T-helper 22 cell (primary cell): ENCODE measurements at places on chromosomes 5 and 9.

DNA sequence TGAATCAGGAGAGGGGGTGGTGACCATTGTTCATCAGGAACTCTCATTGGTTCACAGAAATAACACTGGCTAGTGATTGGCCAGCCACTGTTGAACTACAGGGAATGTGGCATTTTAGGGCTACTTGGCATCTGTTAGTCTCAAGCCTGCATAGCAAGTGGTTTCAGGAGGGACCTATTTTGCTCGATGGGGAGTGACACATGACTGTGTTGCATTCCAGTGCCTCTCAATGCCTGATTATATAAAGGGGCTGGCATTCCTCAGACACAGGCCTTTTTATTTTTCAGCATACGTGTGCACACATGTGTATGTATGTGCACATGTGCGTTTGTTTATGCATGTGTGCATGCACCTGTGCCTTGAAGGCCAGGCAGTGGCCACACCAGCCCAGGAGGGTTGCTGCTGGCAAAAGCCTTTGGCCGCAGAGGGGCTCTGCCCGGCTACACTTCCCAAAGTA lies 23.2 kb downstream of the FGD3 start:
- DNase-seq, result no peak

DNA sequence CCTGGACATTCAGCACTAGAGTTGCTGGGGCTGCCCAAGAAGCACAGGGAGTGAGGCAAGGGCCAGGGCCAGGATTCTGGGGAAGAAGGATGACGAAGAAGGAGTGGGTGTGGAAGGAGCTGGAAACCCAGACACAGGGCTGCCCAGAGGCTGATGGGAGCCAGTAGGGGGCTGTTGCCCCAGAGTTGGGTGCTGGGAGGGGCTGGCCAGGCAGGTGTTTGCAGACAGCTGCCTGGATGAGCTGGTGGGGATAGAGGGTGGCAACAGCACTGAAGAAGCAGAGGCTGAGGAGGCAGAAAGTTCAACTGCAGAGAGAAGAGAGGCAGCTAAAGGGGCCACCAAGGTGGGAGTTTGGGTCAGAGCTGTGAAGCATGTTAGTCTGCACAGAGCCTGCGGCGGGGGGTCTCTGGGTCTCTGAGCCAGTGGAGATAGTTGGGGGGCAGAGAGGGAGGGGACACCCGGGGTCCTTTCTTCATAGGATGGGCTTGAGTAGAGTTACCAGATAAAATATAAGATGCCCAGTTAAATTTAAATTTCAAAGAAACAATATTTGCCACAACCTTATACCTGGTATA lies 2.5 kb upstream of the AQP7 start:
- DNase-seq, result no peak

GRCh38 chr9:1554081-1555035 lies 460.8 kb upstream of the SMARCA2 start:
- no peak for DNase-seq

DNA sequence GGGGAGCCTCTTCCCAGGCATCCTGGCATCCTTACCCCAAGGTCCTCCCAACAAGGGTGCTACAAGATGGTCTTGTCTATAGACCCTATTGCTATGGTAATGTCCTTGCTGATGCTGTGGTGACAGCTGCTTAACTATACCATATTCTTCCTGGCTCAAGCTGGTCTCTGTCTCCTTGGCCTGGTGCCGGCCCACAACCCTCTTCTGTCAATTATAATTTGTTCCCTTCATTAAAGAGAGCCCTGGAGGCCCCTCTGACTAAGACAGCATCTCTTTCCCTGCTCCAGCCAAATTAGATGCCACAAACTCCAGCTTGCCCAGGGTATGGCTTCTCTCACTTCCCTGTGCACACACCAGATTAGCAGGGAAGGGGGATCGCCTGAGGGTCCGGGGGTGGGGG lies 86.7 kb downstream of the PSD2 start:
- no peak for DNase-seq

DNA sequence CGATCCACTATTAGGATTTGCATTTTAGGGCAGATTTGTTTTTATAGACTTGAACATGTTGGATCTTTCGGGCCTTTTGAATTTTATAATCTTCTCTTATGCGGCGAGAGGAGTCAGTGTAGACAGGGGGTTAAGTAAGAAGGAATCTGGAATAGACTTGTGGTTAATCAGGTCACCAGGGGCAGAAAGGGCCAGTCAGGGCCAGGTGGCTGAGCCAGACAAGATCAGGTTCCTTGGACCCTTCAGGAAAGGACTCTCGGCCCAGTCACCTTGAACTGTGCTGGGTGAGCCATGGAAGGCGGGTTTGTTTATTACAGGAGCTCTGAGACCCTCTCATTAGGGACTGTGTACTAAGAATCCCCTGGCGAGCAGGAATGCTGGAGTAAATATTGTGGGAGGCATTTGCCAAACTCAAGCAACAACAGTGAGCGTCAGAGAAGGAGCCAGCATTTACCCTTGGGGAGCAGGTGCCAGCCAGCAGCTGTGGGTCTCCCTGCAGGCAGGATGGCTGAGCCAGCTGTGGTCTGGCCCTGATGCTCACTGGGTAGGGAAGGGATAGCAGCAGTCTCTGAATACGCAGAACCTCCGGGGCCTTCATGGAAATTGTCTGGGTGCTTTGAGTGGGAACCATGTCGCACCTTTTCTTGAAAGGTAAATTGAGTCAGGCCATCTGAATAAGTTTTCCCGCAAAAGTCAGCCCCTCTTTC lies 79.2 kb downstream of the UBE2QL1 start:
- DNase-seq, result no peak

DNA sequence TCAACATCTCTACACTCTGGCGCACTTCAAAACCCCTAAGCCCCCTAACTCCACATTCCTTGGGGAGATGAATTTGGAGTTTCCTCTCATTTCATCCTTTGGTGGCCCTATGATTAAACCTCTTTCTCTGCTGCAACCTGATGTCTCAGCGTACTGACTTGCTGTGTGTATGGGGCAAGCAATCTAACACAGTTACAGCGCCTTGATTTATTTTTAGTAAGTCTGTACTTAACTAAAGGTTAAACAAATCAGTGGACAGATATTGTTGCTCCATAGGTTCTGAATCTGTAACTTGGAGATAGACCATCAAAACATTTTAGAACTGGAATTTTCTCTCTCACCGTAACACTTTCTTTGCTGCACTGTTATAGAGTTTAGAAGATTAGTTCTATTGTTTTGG lies 452.8 kb downstream of the IRX1 start:
- DNase-seq, result no peak

DNA sequence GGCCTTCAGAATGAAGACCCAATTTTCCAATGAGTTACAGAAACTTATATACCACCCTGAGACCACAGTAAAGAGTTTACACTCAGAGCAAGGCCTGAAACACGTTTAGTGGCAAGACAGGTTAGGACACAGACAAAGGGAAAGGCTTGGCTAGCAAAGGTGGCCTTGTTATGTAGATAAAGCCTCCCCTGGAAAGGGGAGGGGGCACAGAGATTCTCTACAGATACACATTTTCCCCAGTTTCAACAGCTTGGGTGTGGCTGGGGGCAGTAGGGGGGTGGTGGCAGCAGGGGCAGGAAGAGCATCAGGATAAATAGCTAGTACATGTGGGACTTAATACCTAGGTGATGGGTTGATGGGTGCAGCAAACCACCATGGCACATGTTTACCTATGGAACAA lies 51.9 kb upstream of the PPP1R2B start:
- DNase-seq, result no peak

DNA sequence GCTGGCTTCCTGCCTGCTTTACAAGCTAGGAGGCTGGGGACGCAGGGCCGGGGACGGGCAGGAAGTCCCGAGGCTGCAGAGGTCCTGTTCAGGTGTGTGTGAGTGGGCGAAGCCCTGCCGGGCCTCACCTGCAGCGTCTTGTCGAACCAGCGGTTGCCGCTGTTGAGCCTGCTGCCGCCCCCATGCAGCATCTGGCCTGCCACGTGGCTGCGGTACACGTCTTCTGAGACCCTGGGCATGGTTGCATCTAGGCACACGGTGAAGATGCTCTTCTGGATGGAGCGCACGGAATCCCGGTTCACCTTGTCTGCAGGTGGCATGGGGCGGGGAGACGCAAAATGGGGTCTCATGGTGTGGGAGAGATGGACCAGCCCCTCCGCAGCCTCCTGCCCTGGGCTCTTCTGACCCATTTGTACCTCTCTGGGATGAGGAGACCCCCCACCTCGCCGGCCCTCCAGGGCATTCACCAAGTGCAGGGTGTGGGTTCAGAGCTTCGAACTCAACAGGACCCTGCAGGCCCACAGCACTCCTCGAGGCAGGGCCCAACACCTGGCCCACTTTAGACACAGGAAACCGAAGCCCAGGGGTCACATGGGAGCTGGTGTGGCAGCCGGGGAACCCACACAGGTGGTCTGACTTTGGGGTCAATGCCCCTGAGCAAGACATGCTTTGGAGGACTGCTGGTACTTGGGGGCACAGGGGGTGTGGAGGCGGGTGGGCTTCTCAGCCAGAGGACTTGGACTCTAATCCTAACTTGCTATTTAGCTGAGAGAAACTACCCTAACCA lies 10.0 kb downstream of the CRAT start:
- no peak for DNase-seq

DNA sequence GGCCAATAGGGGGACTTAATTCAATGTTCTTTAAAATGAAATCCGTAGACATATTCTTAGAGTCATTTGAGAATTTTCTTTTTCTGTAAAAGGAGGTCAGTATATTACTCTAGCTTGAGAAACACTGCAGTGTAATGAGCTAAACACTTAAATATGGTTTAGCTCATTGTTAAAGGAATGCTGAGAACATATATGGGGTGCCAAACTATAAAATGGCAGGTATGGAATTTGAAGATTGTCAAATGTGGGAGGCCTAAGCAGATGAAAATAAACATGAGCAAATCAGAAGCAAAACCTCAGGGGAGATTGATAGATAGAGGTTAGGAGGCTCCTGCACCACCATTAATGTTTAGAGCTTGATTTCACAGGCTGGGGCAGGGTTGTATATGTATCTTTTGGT lies 57.9 kb downstream of the STX17 start:
- DNase-seq, result no peak

GRCh38 chr5:24819841-24820240 lies 175.1 kb upstream of the CDH10 start:
- no peak for DNase-seq

GRCh38 chr5:150662731-150663516 lies 1.9 kb downstream of the MYOZ3 start:
- no peak for DNase-seq

GRCh38 chr9:21102305-21102704 lies 24.6 kb upstream of the IFNB1 start:
- no peak for DNase-seq

GRCh38 chr5:110880413-110880812 lies 141.6 kb downstream of the SLC25A46 start:
- no peak for DNase-seq

DNA sequence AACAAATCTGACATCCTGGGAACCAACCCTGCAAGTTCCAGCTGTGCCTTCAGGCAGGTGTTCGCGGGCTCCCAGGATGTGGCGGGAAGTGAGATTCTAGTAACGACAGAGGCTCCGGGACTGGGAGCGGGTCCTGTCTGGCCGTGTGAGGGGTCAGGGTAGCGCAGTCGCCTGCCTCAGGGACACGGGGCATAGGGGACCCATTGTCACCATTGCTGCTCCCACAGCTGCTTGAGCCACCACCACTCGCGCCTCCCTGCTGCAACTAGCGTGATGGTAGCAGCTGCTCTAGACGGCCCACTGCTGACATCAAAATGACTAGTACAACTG lies 468.5 kb downstream of the CDH9 start:
- DNase-seq, result no peak

GRCh38 chr5:94228791-94229190 lies 389.6 kb downstream of the KIAA0825 start:
- DNase-seq, result no peak

DNA sequence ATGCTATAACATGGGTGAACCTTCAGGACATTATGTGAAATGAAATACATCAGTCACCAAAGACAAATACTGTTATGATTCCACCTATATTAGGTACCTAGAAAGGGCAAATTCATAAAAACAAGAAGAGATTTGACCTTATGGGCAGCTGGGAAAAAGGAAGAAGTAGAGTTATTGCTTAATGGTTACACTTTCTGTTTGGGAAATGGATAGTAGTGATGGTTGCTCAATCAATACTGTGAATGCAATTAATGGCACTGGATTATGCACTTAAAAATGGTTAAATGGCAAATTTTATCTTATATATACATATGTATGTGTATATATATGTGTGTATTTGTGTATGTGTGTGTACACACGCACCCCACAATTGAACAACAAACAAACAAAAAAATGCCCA lies 15.2 kb downstream of the FKBP15 start:
- DNase-seq, result no peak

GRCh38 chr5:174990909-174991308 lies 266.5 kb downstream of the MSX2 start:
- DNase-seq, result no peak

GRCh38 chr5:168172760-168173223 lies 118.7 kb upstream of the WWC1 start:
- DNase-seq, result no peak

DNA sequence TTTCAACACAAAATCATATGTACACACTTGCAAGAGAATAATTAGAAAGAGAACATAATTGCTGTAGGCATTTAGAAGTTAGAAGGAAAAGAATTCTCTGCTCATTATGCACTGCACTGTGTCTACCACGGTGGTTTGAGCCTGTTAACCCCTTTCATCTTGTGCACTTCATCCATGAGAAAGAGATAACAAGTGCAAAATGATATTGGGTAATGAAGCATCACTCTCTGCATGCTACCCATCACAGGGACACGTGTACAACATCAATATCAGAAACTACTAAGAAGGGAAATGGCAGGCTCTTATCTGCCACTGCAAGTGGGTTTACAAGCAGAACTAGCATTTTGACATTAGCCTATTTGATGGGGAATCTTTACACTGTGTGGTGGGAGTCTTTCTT lies 202.6 kb downstream of the CDH12 start:
- no peak for DNase-seq

DNA sequence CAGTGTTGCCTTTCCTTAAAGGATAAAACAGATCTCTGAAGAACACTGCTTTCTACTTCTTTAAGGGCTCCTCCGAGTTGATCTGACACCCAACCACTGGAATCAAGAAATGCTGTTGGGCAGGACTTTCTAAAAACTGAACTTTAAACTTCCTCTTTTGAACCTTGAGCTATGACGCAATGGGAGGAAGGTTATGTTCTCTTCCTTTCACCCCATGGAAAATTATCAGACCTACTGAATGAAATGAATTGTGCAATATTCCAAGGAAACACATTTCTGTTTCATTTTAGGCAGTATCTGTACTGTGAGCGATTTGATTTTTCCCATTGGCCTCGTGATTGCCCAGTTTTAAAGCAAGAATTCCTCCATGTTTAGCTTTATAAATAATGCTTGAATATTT lies 206.0 kb upstream of the PRR16 start:
- no peak for DNase-seq

- DNase-seq, result peak; percentile 19
Observed at GRCh38 chr9:134165357-134166315, 1.3 kb upstream of the RNU6ATAC start.
